ENCODE measurements at places on chromosomes 1 and 21. TPM values are rescaled to one million over a fixed set of nuclear protein-coding genes. Genes with fewer than 3 reads are reported as not detected.

Gene PSRC1
- total RNA-seq: 4.3 TPM

Gene LCE3E
- not detected for total RNA-seq

Gene CD101
- 0.48 TPM for total RNA-seq

Gene BEST4
- 0.48 TPM for total RNA-seq
